ENCODE measurements at places on chromosomes 3 and 15. TPM values are rescaled to one million over a fixed set of nuclear protein-coding genes. Genes with fewer than 3 reads are reported as not detected.

The C3orf18 gene
- 2.3 TPM for total RNA-seq

The SATB1 gene
- total RNA-seq: 0.14 TPM

The MESP2 gene
- total RNA-seq: 0.52 TPM

The TM4SF4 gene
- 30.7 TPM for total RNA-seq

The ST3GAL6 gene
- total RNA-seq: 0.68 TPM

Measured in A549 treated with AZD2906 at 1 μM for 4 hours (cell line).